ENCODE measurements at places on chromosomes 3 and 15.

- no peak for DNase-seq
Observed at GRCh38 chr3:37943126-37943525, 47.5 kb upstream of the VILL start.

- DNase-seq, result no peak
Observed at GRCh38 chr3:55687526-55687925, 200.4 kb upstream of the WNT5A start.

DNA sequence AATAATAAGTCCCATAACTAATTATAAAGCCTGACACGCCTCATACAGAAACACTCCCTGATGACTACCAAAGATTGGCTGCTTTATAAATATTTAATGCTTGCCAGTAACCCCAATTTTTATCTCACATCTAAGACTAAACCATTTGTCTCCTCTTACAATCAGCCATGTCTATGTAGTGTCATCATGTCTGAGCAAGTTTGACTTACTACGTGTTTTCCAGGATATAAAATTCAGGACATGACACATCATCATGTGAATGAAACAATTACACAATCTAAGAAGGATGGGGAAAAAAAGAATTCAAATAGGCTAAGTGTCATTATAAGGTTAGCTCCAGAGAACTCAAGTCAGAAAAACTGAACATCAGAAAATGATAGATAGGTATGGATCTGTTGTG, 208.7 kb downstream of the MECOM start:
- DNase-seq, result peak; percentile 25

GRCh38 chr3:97778152-97778551, 13.6 kb downstream of the ARL6 start:
- DNase-seq, result no peak

- no peak for DNase-seq
Observed at GRCh38 chr3:196208942-196209695, 2.1 kb downstream of the ZDHHC19 start.

- DNase-seq, result peak; percentile 48
Observed at GRCh38 chr3:106247902-106248684, 379.3 kb upstream of the CBLB start.

DNA sequence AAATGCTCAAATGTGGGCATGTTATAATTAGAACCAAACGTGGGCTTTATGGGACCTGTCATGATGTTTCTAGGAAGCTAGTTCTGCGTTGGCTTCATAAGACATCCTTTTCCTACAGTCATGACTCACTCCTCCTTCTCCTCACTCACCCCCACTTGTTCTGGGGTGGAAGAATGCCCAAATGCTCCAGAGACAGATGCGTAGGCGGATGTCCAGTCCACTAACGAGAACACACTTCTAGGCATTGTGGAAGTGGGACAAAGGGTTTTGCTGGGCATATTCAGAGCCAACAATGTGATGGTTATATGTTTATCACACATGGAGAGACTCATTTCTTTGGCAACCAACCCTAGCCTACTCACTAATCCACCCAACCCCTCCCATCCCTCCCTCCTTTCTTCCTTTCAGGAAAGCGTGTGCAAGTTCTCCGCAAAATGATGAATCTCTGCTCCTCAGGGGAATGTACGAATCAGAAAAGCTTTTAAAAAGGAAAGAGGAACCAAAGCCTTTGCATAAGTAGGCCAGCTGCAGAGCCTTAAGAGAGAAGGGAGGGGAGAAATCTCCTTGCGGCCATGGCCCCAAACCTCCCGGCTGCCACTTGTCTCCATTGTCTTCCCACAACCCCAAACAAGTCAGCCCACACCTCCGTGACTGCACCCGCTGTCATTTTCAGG, 123.0 kb upstream of the SPRED1 start:
- peak; percentile 82 for DNase-seq

DNA sequence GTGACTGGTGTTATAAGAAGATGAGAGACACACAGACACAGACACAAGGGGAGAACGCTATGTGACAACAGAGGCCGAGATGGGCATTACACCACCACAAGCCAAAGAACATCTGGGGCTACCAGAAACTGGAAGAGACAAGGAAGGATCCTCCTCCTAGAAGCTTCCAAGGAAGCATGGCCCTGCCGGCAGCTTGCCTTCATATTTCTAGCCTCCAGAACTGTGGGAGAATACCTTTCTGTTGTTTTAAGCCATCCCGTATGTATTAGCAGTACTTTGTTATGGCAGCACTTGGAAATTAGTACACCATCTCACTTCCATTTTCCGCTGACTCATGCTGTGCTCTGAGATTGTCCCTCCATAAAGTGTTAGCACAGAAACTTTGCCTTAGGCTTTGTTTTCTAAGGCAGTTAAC, 38.7 kb upstream of the CA12 start:
- no peak for DNase-seq

DNA sequence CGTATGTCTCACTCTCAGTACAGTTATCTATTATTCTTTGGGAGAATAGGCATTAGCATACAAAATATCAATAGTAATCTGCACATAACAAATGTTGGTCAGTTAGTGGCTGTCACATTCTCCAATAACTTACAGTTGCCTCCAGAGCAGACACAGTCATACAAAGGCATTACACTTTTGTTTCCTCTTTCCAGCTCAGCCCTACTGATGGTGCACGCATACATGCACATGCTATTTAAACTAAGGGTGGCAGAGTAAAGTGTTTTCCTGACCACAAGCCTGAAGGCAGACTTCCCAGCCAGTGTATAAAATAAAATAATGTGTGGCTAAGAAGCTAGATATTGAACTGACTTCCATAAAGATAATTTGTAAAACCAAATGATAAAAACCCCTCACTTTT, 47.6 kb downstream of the PHLDB2 start:
- no peak for DNase-seq

DNA sequence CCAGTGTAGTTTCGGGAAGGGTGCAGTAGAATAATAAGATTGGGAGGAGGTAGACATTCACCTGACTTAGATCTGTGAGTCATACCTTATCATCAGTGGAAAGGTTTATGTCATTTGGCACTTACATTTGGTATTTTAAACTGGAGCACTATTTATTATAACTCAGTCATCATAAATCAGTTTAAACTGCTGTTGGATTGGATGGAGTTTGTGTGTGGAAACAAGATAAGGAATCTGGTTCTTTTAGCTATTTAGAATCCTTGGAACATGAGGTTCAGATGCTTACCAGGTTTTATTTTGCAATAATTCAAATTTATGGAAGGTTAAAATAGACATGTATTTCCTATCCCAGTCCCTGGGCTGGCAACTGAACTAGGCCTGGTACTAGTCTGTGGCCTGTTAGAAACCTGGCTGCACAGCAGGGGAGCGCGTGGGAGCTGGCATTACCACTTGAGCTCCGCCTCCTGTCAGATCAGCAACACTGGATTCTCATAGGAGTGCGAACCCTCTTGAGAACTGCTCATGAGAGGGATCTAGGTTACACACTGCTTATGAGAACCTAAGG, 34.5 kb downstream of the ZFAND6 start:
- DNase-seq, result no peak

- DNase-seq, result no peak
Observed at GRCh38 chr3:158458464-158458863, 112.5 kb upstream of the MLF1 start.

DNA sequence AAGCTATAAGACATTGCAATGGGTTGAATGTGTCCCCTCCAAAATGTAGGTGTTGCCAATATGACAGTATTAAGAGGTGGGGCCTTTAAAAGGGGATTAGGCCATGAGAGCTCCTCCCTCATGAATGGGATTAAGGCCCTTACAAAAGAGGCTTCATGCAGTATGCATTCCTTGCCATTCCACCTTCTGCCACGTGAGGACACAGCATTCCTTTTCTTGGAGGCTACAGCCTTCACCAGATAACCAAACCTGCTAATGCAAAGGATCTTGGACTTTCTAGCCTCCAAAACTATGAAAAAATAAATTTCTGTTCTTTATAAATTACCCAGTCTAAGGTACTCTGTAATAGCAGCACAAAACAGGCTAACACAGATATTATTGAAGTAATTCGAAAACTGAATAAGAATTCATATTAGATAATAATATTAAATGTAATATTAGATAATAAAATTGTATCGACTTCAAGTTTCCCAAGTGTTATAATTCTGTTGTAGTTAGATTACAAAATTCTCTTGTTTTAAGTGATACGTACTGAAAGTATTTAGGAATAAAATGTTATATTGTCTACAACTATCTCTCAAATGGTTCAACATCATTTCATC, 29.4 kb upstream of the ATP8B4 start:
- no peak for DNase-seq

GRCh38 chr3:43874731-43875130, 184.0 kb downstream of the ABHD5 start:
- no peak for DNase-seq

GRCh38 chr3:64675687-64676247, 12.0 kb downstream of the ADAMTS9 start:
- DNase-seq, result no peak

GRCh38 chr15:85646538-85647091, 148.1 kb downstream of the KLHL25 start:
- DNase-seq, result peak; percentile 74

- no peak for DNase-seq
Observed at GRCh38 chr3:10557781-10558373, 52.5 kb upstream of the ATP2B2 start.

- DNase-seq, result peak; percentile 92
Observed at GRCh38 chr15:99442252-99442897, 123.4 kb upstream of the MEF2A start.

DNA sequence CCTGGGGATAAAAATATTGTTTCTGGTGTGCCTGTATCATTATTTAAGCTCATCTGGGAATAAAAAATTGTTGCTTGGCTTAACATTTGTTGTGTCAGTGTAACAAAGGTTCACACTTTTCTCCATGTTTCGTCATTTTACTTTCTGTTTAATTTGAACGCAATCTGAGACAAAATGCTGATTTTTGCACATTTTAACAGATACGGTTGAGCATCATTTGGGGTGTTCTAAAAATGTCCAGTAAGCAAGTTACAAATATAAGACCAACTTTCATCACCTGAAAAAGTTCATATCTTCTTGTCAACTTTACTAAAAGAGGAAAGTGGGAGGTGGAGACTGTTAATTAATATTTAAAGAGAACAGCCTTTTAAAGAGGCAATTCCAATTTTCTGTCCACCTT, 134.8 kb upstream of the CNTN4 start:
- DNase-seq, result no peak

GRCh38 chr15:91548549-91548948, 305.0 kb upstream of the SLCO3A1 start:
- DNase-seq, result no peak

GRCh38 chr15:57541805-57542504, 49.7 kb upstream of the MYZAP start:
- no peak for DNase-seq

GRCh38 chr3:21779909-21780308, 28.9 kb upstream of the ZNF385D start:
- no peak for DNase-seq

DNA sequence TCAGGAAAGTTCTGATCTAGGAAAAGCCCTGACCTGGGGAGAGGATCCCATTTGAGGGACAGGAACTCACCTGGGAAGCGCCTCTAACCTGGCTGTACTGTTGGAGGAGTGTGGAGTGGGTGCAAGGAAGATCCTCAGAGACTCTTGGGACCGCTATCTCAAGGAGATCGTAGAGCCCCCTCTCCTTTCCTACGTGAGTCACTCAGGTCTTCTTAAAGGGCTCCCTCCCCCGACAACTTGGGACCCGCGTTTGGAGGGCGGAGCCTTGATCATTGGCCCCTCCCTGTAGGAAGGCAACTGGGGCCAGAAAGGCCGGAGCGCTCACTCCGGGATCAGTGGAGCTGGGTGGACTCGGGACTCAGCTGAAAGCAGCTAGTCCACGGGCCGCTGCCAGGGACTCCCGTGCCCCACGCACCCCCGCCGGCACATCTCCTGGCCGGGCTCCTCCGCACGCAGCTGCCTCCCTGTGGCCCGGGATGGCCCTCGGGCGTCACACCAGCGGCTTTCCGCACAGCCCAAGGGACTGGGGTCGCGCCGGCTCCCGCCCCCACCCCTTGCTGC, 520 bp downstream of the SLC26A6 start:
- no peak for DNase-seq

DNA sequence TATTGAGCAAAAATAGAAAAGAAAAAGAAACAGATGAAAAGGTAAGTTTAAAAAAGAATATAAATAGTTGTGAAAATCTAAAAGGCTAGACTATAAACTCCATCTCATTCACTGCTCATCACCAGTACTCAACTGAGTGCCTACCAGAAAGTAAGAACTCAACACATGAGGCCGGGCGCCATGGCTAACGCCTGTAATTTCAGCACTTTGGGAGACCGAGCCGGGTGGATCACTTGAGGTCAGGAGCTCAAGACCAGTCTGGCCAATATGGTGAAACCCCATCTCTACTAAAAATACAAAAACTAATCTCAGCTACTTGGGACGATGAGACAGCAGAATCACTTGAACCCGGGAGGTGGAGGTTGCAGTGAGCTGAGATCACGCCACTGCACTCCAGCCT, 19.3 kb downstream of the LSAMP start:
- DNase-seq, result no peak

DNA sequence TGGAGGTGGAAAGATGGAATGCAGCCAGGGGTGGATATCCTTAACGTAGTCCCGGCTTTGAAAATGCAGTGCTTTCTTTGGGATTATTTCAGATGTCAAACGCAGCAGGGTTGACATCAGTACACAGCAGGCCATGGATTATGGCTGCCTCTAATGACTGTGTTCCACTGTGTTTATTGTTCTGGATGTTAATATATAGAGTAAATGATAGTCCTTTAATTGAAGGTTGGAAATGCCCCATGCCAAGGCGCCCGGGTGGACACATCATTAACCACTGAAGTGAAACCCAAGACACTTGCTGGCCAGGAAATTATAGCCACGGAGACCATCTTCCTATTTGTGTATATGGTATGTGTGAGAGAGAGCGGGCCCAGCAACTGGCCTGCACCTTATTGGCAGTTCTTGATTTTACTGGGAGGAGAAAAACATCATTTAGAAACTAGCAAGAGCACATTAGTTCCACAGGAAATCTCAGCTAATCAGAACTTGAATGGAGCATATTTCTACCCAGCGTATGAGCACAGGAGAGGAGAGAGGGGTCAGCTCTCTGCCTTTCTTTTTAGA, 254.9 kb upstream of the RASGRP1 start:
- no peak for DNase-seq

GRCh38 chr3:34483311-34483887, 685.0 kb downstream of the PDCD6IP start:
- no peak for DNase-seq

DNA sequence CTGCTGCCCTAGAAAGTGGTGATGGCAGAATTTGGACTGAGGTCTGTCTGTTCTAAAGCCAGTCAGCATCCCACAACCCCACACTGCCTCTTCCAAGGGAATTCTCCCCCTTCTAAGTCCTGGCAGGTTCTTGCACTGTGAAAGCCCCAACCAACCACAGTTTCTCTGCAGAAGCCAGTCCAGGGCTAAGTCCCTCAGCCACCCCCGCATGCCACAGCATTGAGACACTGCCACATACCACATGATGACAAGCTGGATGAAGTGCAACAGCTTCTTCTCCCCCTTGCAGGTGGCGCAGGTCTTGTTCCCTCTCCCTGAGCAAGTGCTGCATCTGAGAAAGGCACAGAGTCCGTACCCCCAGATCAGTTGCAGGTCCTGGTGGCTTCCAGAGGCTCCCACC, 18.6 kb downstream of the SSUH2 start:
- DNase-seq, result no peak

Measured in epithelial cell of proximal tubule (primary cell).